ENCODE measurements at places on chromosomes 13 and 19.
A peak's percentile ranks its signal among the peaks of the same experiment; 100 is the strongest.

- DNase-seq = no peak
Observed at GRCh38 chr13:109971006-109971405, 184.6 kb upstream of the IRS2 start.

GRCh38 chr19:3509566-3509989 is 3.5 kb downstream of the FZR1 start:
- DNase-seq = no peak

- DNase-seq = no peak
Observed at GRCh38 chr13:111952814-111953213, 114.1 kb upstream of the SOX1 start.

GRCh38 chr13:52932649-52933048 is 84.2 kb upstream of the PCDH8 start:
- no peak for DNase-seq

DNA sequence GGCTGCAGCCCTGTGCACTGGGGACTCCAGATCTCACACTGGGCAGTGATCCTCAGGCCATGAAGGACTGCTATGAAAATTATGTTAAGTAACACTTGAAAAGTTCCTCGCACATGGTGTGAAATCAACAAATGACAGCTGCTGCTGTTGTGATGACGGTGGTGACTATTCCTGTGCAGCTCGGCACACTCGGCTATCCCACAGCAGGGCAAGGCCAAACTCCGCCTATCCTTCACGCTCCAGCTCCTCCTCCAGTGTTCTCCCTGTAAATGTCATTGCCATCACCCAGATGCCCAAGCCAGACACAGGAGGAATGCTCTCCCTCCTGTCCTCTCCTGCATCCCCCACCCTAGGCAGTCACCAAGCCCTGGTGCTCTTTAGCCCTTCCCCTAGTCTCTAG is 31.3 kb downstream of the GRIK5 start:
- DNase-seq = peak; percentile 91

DNA sequence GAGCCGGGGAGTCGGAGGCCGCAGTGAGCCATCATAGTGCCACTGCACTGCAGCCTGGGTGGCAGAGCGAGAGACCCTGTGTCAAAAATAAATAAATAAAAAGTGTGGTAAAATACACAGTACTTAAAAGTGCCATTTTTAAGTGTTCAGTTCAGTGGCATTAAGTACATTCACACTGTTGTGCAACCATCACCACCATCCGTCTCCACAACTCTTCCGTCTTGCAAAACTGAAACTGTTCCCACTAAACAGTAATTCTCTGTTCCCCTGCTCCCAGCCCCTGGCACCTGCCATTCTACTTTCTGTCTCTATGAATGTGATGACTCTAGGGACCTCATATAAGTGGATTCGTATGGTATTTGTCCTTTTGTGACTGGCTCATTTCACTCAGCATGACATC is 13.3 kb downstream of the SLC25A42 start:
- no peak for DNase-seq
